ENCODE measurements at places on chromosomes 5 and 9.

DNA sequence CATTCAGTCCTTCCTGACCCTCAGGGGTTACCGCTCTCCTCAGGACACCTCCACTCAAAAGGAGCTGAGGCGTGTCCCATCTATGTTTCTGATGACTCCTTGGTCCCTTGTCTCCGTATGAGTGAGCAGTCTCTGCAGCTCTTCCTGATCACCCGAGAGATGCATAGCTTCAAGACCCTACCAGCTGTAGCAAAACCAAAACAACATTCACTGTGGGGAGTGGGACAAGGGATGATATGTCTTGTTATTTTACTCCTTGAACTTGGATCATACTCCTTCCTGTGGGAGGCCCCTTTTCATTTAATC, 14.4 kb downstream of the GLDC start:
- DNase-seq: no peak

GRCh38 chr5:72101828-72102227, 5.4 kb upstream of the MAP1B start:
- no peak for DNase-seq

DNA sequence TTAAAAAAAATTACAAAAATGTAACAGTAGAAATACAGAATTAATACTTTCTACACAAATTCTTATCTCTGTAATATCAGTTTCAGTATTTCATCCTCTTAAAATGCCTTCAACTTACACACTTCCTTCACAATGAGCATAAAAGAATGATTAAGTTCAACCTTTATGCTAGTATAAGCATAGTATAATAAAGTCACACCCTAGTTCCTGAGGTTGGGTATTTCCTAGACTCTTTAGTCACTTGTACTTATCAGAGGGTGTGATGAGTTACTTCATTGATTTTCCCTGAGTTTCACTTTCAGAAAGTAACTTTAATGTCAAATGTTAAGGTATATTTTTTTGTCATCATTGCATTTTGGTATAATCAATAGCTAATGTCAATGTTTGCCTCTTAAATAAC, 302.4 kb downstream of the PDE4D start:
- DNase-seq: no peak

- DNase-seq: peak; percentile 71
Measured at GRCh38 chr9:105414947-105415661, 32.7 kb upstream of the FSD1L start.

GRCh38 chr5:15260356-15261268, 239.4 kb upstream of the FBXL7 start:
- no peak for DNase-seq

- DNase-seq: no peak
Measured at GRCh38 chr9:72788966-72789735, 163.7 kb downstream of the ALDH1A1 start.

GRCh38 chr9:135926402-135927194, 19.3 kb upstream of the CAMSAP1 start:
- DNase-seq: no peak

DNA sequence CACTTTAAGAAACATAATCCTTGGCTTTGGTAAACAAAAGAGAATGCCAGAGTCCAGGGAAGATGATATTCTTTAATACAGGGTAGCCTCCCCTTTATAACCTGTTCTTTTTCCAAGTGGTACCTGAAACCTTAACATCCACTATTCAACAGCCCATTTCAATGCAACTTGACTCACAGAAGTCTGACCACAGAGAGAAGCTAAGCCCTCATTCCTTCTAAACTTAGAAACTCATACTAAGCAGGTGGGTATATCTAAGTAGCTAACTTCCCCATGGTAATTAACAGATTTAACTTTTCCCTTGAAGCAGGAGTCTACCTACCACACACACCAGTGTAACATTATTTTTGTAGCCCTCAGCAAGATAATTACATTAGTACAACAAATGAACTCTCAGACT, 91.9 kb downstream of the CEMIP2 start:
- no peak for DNase-seq

GRCh38 chr5:55917402-55918086, 66.4 kb downstream of the IL31RA start:
- DNase-seq: no peak

DNA sequence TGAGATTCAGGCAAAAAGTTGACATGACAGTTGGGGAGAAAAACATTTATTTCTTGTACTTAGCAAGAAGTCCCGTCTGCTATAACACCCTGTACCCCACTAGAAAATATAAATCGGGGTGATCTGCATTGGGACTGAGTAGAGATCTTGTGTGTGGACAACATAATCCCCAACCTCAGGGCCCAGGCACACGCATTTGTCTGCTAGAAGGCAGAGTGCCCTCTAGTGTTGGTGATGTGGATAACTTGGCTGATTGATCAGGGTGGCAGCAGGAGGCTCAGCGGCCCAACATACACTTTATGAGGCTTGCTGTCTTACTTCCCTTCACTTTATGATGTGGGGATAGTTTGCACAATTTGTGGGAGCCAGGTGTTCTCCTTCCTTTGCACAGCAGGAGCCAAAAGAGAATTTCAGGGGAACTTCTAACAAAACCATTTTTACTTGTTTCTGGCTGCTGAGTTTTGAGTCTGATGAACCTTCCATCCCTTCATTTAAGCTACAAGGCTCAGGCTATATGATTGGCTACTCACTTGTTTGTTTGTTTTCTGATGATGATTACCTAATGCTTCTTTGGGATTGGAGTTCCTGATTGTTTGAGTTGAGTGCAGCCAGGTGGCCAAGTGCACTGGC, 263.2 kb downstream of the DMAC1 start:
- peak; percentile 46 for DNase-seq

GRCh38 chr9:14440062-14440461, 126.1 kb upstream of the NFIB start:
- no peak for DNase-seq

- DNase-seq: no peak
Measured at GRCh38 chr5:172858990-172859811, 25.1 kb downstream of the ERGIC1 start.

DNA sequence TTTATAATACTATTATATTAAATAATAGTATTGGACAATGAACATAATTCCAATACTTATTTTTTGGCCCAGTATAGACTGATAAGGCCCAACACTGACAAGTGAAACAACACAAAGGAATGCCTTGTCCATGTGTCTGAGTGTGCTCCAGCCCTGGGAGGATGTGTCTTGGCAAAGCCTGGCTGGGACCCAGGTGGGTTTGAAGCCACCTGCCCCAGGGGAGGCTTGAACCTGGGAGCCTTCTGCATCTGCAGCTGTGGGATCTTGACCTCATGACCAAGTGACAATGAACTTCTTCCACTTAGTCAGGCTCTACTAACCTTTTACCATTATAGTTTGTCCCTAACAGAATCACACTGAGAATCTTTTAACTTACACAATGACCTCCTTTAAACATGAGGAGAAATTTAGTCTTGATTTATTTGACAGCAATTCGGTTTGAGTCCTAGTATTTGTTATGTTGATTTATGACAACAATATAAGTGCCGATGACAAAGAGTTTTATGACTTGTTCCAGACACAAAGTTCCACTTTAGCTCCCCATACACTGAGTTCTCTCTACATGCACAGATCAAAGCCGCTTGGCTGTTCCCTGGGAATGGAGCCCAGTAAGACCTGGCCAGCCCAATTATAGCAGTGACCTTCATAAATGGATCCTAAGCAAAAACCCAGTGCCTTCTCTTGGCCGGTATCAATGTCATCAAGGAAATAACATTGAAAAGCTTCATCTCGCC, 294.5 kb downstream of the CTNND2 start:
- no peak for DNase-seq

GRCh38 chr9:91101611-91102168, 260.0 kb downstream of the AUH start:
- peak; percentile 97 for DNase-seq

DNA sequence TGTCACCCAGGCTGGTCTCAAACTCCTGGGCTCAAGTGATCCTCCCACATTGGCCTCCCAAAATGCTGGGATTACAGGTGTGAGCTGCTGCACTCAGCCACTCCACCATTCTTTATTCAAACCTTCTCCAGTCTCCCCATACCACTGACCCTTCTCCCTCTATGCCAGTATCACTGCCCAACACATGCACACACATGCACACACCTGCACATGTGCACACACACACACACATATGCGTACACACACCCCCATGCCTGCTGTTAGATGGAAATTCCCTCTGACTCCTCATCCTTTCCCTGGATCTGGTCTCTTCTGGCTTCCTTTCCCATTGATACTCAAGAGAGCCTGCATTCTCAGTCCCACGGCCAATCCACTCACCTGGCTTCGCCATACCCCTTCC, 170.0 kb downstream of the CRB2 start:
- no peak for DNase-seq

GRCh38 chr5:134964359-134965270, 3.1 kb upstream of the CATSPER3 start:
- peak; percentile 80 for DNase-seq

DNA sequence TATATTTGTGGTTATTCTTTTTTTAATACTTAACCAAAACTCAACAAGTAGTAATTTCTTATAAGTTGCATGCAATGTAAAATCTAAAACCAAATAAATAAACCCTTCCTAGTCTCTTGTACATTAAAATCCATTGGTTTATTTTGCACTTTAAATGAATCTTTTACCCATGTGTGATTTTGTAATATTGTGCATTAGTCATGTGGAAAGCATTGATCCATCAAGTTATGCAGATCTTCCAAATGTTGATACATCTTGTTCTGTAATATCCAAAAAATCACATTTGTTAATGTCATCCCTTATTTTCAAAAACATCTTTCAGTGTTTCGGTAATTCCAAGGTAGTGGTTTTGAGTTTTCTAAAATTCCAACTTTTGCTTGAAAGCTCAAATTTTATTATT, 63.3 kb downstream of the CWC27 start:
- no peak for DNase-seq

GRCh38 chr9:21031091-21031807, at the start of gene HACD4:
HACD4 (minus strand) TSS chr9:21031640; CDS start chr9:21031590, 50 bp downstream.
- DNase-seq: peak; percentile 24

GRCh38 chr5:168300326-168301182, 9.1 kb downstream of the WWC1 start:
- DNase-seq: no peak

GRCh38 chr5:108818613-108819272, 71.0 kb downstream of the FER start:
- DNase-seq: no peak

DNA sequence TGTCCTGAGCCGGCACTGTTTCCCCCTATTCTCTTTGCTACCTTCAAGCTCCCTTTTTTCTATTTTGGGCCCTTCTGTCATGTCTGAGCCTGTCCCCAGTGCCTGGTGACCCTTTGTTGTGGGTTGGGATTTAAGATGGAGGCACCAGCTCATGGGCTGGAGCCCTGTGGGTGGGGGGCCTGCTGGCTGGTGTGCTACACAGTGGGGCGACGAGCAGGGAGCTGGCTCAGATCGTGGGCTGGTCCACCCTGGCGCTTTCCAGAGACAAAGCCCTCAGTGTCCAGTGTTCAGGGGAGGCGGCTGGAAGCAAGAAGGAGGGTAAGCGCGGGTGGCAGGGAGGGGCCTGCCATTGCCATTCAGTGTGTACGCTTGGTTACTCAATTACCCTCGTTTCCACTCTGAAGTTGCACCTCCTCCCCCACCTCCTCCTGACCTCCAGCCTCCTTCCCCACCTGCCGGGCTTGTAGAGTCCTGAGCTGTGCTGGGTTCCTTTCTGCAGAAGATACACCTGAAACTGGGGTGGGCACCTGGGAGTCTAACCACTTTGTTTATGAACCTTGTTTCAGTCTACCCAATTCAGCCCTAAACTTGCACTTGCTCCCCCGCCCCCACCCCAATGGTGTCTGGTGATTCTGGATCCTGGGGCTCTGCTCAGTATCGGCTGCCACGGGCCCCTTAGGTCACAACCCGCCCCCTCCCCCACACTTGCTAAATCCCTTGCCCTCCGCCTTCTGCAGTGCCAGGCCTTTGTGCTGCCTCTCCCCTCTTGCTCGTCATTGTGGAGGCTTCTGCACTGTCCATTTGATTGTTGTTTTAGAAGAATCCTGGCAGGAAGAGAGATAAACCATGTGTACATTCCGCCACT, 49.9 kb downstream of the MVB12B start:
- no peak for DNase-seq

- DNase-seq: no peak
Measured at GRCh38 chr9:97985058-97985861, 2.1 kb downstream of the ANP32B start.

GRCh38 chr9:114777821-114778609, 27.8 kb downstream of the TNFSF15 start:
- peak; percentile 16 for DNase-seq

- DNase-seq: no peak
Measured at GRCh38 chr5:140266471-140267200, 36.3 kb downstream of the PFDN1 start.

DNA sequence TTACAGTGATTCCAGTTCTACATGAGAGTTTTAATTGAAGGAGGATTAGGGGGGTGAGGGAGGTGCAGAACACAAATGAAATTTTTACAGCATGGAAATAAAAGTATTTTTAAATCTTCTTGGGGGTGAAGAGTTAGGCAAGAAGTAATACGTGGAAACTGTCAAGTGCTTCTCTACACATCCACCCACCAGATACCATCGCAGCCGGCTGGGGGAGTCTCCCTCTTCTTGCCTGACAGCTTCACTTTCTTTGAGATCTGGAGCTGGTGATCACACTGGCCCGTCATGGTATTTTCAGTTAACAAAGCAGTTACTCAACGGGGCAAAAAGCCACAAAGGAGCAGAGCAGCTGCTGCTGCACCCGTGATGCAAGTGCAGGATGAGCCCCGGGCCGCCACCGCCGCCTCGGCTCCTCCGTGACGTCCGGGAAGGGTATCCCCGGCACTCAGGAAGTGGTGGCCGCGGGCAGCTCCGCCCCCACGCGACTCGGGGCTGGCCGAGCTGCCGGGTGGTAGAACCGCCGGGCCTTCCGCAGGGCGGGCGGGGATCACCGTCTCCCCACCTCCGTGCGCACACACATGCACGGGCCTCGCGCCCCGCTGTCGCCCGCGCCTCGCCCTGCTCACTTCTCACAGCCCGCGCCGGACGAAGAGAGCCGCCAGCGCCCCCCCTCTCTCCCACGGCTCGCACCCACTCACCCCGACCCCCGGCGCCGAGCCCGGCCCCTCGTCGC, 2.4 kb upstream of the NR4A3 start:
- peak; percentile 86 for DNase-seq

- DNase-seq: no peak
Measured at GRCh38 chr5:113813466-113813865, 300.0 kb downstream of the YTHDC2 start.

DNA sequence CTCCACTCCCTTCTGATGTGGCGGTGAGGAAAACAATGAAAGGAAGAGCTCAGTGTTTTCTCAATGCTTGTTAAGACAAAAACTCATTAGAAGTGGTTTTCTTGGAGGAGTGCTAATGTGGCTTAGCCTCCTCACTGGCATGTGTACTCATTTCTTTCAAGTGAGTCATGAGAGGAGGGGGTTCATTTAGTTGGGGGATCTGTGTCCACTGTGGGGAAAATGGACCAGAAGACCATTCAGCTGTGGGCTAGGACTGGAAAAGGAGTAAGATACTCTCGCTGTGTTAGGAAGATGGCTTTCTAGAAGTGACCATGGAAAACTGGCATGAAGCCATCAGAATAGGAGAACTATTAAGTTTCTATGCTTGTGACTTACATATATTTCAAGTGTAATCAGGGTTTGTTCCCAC, 23.5 kb downstream of the KLF9 start:
- DNase-seq: no peak

Data from Jurkat, Clone E6-1 (cell line).